T-cell (primary cell): ENCODE measurements at places on chromosomes 5 and 9.

GRCh38 chr5:5480481-5481111 is 58.1 kb downstream of the ICE1 start:
- no peak for DNase-seq

GRCh38 chr9:70448919-70449318 is 34.5 kb upstream of the KLF9 start:
- no peak for DNase-seq

DNA sequence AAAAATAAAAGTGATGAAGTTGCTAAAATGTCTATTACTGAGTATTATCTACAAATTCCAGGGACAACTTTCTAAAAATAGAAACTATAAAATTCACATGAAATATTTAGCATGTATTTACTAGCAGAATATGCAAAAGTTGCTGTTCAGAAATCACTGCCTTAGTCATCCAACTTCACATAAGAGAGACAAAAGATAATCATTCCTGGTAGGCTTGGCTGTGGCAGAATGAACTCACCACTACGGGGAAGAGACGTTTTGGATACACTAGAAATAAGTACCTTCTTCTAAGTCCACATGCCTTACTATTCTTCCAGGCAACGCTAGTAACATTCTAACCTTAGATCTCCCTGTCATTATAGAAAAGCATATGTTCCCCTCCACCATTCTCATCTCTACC is 272.2 kb downstream of the BNC2 start:
- DNase-seq = no peak

- no peak for DNase-seq
These were observed 1767.7 kb downstream of the EFNA5 start for GRCh38 chr5:105903069-105903468.

DNA sequence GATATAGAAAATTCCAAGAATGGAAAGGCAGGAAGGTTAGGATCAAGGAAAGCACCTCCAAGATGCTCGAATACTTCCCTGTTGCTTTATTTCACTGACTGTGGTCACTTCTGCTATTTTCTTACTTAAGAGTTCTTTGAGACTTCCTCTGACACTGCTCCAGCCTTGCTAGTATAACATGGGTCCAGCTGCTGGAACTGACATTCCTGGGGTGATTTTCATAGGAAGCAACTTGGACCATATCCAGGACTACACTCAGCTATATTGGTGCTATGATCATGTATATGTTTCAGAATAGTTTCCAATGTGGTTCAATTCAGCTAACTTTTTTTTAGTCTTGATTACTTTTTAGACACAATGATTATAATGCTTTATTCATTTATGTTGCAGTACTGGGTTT is 81.6 kb upstream of the CKMT2 start:
- DNase-seq = no peak

GRCh38 chr5:111453295-111453694 is 59.0 kb downstream of the STARD4 start:
- no peak for DNase-seq

DNA sequence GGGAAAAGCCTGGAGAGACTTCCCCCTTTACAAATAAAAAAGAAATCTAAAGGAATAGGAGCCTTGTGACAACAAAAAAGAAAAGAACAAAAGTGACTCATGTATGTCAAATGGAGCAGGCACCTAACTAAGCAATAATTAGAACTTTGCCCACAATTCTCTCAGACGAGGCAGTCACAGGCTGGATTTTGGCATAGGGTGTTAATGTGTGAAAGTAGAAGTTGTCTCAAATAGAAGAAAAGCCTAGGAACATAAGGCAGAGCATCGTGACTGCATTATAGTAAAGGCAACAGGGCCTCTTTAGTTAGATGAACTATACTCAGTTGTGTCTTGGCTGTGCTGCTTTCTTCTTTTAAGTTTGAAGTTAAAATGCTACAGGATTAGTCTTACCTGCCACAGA is 219.9 kb upstream of the TMEM161B start:
- DNase-seq = no peak

- no peak for DNase-seq
These were observed 70.8 kb upstream of the UNC5A start for GRCh38 chr5:176739461-176740051.

DNA sequence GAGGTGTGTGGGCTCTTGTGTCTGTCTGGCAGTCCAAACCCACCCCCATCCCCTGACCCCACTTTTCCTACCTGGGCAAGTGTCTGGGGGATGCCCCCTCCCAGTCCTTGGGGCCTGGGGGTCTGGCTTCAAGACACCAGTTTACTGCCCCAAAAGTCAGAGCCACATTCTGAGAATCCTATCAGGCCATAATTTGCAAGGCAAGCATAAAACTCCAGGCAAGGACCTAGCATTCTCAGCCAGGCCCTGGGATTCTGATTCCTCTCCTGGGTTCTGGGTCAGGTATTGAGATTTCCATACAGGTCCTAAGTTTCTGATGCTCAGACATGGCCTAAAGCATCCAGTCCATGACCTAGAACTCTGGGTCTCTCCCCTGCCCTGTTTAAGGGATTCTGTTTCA is 33.3 kb downstream of the CXXC5 start:
- DNase-seq = no peak

DNA sequence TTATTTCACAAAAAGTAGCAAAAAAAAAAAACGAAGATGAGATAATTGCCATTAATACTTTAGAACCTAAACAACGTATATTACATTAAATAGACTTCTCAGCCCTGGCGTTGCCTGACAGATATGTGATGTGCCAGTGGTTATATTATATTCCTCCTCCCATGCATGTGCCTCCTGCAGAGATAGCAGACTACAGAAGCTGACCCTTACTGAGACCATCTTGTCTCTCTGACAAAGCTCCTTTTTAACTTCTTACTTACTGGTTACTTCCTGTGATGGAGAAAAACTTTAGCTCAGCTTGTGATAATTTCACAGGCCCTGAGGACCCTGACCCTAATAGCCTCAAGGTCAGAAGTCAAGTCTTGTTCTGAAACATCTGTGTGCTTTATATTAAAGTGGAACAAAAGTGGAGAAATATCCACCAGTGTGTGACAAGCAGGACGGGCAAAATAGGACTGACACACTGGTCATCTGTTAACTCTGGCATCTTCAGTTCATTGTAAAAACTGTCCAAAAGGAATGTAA is 80.6 kb upstream of the POU5F2 start:
- DNase-seq = no peak

GRCh38 chr9:131982671-131983239 is 96.9 kb downstream of the MED27 start:
- no peak for DNase-seq

DNA sequence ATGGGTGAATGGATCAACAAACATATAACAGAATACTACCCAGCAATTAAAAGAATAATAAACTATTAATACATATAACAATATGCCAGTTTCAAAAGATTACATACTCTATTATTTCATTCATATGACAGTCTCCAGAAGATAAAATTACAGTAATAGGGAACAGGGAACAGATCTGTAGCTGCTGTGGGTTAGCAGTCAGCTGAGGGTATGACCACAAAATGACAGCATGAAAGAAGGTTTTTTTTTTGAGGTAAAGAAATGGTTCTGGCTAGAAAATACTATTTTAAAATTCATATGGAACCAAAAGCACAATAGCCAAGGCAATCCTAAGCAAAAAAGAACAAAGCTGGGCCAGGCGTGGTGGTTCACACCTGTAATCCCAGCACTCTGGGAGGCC is 73.0 kb upstream of the NR5A1 start:
- no peak for DNase-seq

DNA sequence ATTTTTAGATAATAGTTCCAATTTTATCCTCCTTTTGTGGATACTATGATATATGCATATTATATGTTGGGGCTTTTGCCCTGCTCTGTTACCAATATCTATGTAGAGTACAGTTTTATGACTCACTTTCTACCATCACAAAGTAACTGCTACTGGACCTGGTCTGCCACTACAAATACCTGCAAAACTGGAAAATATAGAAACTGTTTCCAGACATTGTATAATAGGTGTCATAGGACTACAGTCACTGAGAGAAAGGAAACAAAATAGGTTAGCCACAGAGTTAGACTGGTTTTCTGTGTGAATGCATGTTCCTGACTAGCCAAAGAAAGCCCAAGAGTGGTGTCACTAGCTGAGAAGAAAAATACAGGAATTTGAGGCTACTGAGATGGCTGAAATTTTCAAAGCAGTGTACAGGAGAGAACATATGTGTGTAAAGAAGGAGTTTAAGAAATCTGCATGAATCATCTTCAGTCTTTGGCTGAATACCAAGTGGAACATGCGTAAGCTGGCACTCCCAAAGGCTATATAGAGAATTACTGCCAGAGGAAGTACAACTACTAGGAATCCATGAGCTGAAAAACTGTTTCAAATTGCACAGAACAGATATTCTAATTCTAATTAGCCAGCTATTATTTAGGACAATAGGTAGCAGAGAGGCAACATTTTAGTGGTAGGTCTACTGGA is 29.0 kb upstream of the FAM174A start:
- DNase-seq = no peak

DNA sequence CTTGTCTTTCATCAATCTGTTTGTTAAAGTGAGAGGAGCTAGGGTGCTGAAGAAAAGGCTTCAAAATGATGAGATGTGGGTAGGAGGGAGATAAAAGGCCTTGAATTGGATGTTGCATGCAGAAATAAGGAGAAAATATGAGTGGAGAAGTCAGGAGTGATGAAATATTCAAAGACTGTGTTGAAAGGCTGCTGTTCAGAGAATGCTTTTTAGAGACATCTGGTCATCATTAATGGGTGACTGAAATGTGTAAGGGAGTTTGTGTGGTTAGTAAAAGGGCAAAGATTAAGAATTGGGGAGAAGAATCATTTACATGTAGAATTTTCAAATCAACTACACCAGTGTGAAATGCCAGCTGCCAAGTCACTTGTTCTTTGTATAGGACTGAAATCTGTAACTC is 383.9 kb downstream of the MAT2B start:
- DNase-seq = no peak

GRCh38 chr5:79663212-79663611 is 26.4 kb upstream of the CMYA5 start:
- DNase-seq = no peak
